Umbilical cord (tissue), 2 donors: ENCODE measurements at places on chromosomes 13 and 19.
A peak's percentile ranks its signal among the peaks of the same experiment; 100 is the strongest.

DNA sequence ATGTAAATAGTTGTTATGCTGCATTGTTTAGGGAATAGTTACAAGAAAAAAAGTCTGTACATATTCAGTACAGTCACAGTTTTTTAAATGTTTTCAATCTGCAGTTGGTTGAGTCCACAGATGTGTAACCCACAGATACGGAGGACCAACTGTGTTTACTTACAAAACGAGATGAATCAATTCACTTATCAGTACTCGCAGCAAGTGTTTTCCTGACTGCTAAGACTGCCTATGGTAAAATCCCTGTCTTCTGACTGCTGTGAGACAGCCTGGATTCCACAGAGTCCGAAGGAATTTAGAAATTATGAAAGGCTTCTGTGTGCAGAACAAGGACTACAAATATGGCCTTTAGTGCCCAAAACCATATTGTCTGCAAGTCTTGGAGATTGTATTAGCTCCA lies 45.7 kb upstream of the C1QTNF9 start:
- DNase-seq = peak; percentile 69

DNA sequence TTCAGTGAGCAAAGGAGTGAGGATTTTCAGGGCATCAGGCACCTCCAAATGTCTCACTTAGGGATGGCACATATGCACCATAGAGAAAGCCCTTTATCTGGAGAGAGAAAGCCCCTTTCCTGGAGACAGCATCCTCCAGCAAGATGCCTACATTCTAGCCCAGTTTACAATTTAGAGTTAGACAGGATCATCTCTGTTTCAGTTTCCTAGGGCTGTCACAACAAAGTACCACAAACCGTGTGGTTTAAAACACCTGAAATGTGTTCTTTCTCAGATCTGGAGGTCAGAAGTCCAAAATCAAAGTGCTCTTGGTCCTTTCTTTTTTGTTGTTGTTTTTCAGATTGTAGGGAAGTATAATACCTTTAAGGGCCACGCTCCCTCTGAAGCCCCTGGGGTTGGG lies 61.8 kb downstream of the MBNL2 start:
- no peak for DNase-seq

DNA sequence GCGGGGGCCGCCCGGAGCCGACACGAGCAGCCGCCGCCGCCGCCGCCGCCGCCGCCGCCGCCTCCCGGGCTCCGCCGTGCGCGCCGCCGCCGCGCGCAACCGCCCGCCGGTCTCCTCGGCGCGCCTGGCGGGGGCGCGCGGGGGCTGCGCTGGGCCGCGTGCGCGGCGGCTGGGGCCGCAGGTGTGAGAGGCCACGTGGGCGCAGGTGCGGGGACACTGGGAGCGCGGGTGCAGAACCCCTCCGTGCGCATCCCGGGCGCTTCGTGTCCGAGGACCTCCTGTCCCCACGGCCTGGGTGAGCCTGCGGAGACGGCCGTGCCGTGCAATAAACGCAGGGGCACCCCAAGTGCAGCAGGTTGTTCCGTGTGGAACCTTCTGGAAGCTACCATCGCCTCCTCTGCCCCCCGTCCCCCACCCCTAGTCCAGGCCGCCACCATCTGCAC lies at the start of gene LINGO3:
Gene LINGO3, minus strand, starts transcription at position 41 of the 443 bp plus-strand sequence. CDS start 16,378 bp downstream, outside the sequence.
- no peak for DNase-seq

DNA sequence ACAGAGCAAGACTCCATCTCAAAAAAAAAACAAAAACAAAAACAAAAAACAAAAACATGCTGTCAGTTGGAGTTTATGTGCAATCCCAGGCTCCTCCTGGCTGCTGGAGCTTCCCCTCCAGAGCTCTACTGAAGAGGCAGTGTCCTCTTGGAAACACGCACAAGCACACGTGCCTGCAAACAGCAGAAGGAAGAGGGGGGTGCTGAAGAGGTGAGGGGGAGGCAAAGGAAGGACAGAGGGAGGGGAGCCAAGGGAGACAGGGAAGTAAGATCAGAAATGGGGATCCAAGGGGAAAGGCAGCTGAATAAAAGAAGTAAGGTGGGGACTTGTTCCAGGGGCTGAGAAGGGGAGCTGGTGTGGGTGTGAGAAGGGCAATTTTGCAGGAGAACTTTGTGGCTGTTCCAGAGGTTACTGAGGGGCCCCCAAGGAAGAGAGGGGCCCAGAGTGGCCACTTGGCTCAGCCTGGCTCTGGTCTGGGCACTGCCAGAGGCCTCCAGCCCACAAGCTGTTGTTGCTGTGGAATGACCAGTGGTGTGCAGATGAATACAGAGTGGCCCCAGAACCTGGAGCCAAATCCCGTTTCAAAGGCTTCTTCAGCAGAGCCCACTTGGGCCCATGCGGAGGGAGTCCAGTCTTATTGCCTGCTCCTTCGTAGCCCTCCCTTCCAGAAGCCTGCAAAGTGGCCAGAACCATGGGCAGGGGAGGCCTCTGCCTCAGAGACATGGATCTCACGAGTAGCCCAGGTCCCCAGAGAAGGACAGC lies 34.4 kb downstream of the LYL1 start:
- DNase-seq = no peak

DNA sequence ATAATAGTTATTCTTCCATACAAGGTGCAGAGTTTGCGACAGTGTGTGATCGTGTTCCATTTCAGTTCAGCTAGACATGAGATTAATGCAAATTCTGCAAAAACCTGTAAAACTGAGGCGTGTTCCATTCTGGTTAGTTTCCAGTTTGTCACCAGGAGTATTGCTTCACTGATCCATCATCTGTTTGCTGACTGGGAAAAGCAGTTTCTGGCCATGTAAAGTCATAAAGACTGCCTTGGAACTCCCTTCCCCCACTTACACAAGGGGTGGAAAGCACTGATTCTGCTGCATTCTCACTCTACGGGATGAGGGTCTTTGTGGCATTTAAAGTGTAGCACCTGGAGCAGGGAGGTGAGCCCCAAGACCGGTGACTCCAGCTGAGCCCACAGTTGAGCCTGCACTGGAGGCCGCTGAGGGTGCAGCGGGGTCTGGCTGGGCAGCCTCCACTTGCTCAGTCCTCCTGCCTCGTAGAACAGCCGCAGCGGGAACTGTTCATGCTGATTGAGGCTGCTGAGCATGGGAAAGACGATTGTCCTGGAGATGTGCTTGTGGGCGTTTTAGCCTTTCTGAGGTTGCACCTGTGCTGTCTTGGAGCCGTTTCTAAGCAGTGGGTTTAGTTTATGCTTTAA lies 2.0 kb downstream of the ZNF57 start:
- DNase-seq = no peak

- no peak for DNase-seq
Observed at GRCh38 chr13:76175961-76176725, 540.0 kb downstream of the LMO7 start.

- DNase-seq = no peak
Observed at GRCh38 chr19:17495639-17496296, 15.7 kb upstream of the PGLS start.

- peak; percentile 40 for DNase-seq
Observed at GRCh38 chr19:49555600-49556411, 24.6 kb downstream of the NOSIP start.

- DNase-seq = no peak
Observed at GRCh38 chr19:16445238-16446107, 26.3 kb downstream of the EPS15L1 start.

- no peak for DNase-seq
Observed at GRCh38 chr13:98442391-98443230, 134.3 kb downstream of the STK24 start.

DNA sequence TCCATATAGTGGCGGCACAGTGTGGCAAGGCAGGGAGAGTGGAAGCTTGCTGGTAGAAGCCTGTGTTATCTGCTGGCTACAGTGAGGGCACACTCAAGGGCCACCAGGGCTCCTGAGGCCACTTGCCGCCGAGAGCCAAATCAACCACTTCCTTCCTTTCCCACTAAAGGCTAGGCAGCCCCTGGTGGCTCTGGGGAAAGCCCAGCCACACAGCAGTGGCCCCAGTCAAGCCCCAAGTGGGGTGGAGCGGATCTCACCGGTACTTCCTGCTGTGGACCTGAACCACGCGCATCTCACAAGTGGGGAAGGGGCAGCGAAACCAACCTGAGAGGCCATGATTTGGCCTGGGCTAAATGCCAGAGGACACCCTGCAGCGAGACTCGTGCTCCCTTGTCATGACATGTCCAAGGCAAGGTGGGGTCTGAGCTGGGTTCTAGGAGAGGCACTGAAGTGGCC lies 21.9 kb upstream of the SLC35E1 start:
- DNase-seq = no peak

GRCh38 chr19:4015705-4016402 lies 8.3 kb downstream of the PIAS4 start:
- DNase-seq = peak; percentile 53
